ENCODE measurements at places on chromosomes 3 and 15. TPM values are rescaled to one million over a fixed set of nuclear protein-coding genes. Genes with fewer than 3 reads are reported as not detected.

Gene FETUB
- total RNA-seq = not detected

Gene CCRL2
- total RNA-seq = 2.2 TPM

Gene TM4SF1
- 53.7 TPM for total RNA-seq

Gene TLE3
- 22.5 TPM for total RNA-seq

Gene FGF7
- 1.2 TPM for total RNA-seq

Gene PLA2G4F
- total RNA-seq = 0.46 TPM

Gene MRPL46
- total RNA-seq = 10.3 TPM

Gene LMLN
- 6.4 TPM for total RNA-seq

Gene PARL
- total RNA-seq = 38.0 TPM

Gene PLSCR5
- not detected for total RNA-seq

Gene MUSTN1
- total RNA-seq = 0.55 TPM

Gene ECT2
- 0.98 TPM for total RNA-seq

Gene GP5
- not detected for total RNA-seq

Gene SLC30A4
- 1.4 TPM for total RNA-seq

Gene GOLGA6L7
- total RNA-seq = not detected

Gene PFKFB4
- 12.2 TPM for total RNA-seq

Gene CP
- 19.6 TPM for total RNA-seq

Gene LMAN1L
- total RNA-seq = not detected

Gene TRAIP
- 0.86 TPM for total RNA-seq

Gene NR2E3
- 0.34 TPM for total RNA-seq

Gene PLA1A
- 1.4 TPM for total RNA-seq

Gene TRIM71
- not detected for total RNA-seq

Gene TXNRD3
- 4.7 TPM for total RNA-seq

Gene DISP2
- 0.14 TPM for total RNA-seq

Gene PTH1R
- 1.4 TPM for total RNA-seq

Gene SCN10A
- not detected for total RNA-seq

Gene ITPR1
- total RNA-seq = 8.0 TPM

Gene ADAMTS9
- 11.4 TPM for total RNA-seq

Gene HRG
- 0.16 TPM for total RNA-seq

Gene VGLL3
- total RNA-seq = 4.0 TPM

Gene PAQR5
- total RNA-seq = 7.1 TPM

Gene FAM240A
- not detected for total RNA-seq

Gene CLRN1
- total RNA-seq = not detected

Gene SERINC4
- 0.14 TPM for total RNA-seq

Gene FBXW12
- total RNA-seq = 7.1 TPM

Gene SOX14
- total RNA-seq = not detected

Gene WDR72
- 3.1 TPM for total RNA-seq

All from pancreas (tissue), 10 donors.